ENCODE measurements at places on chromosomes 3 and 15.

- no peak for DNase-seq
Observed at GRCh38 chr3:107637416-107638183, 114.8 kb downstream of the BBX start.

DNA sequence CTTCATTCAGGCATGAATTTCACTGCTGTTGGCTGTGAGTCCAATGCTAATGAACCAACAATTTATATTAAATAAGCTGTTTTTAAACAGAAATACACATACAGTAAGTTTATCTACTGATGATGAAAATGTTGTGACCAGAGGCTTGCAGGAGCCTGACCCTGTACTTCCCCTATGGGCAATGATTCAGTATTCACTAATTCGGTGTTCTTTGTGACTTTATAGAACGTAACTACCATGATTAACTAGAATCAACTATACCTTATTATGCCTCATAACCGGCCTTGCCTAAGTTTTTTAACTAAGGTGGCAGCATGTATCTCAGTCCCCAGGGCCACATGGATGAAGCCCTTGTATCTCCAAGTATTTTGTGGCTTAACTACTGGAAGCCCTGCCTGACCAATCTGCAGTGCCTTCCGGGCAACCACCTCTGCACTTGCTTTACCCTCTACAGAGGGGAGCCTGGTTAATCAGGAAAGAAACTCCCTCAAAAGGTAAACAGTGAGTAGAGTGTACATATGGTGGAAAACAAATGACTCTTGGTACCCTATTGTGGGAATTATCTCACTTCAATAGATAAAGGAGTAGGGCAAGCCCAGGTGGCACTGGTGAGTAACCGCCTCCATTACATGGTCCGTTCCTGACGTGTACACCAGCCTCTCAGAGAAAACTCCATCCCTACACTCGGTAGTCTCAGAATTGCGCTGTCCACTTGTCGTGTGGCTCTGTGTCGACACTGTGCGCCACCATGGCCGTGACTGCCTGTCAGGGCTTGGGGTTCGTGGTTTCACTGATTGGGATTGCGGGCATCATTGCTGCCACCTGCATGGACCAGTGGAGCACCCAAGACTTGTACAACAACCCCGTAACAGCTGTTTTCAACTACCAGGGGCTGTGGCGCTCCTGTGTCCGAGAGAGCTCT is 11.6 kb upstream of the CLDN18 start:
- DNase-seq = no peak

GRCh38 chr3:74027121-74027520 is 402.4 kb upstream of the PDZRN3 start:
- peak; percentile 8 for DNase-seq

DNA sequence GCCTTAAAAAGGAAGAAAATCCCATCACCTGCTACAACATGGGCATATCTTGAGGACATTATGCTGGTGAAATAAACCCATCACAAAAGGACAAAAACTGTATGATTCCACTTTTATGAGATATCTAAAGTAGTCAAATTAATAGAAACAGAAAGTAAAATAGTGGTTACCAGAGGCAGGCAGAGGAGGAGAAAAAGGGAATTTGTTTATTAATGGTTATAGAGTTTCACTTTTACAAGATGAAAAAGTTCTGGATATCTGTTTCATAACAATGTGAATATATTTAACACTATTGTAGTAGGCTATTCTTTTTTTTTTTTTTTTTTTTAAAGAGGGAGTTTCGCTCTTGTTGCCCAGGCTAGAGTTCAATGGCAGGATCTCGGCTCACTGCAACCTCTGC is 40.4 kb downstream of the DPH3 start:
- DNase-seq = no peak

GRCh38 chr3:120741837-120742197 is 499 bp downstream of the RABL3 start:
- peak; percentile 61 for DNase-seq

DNA sequence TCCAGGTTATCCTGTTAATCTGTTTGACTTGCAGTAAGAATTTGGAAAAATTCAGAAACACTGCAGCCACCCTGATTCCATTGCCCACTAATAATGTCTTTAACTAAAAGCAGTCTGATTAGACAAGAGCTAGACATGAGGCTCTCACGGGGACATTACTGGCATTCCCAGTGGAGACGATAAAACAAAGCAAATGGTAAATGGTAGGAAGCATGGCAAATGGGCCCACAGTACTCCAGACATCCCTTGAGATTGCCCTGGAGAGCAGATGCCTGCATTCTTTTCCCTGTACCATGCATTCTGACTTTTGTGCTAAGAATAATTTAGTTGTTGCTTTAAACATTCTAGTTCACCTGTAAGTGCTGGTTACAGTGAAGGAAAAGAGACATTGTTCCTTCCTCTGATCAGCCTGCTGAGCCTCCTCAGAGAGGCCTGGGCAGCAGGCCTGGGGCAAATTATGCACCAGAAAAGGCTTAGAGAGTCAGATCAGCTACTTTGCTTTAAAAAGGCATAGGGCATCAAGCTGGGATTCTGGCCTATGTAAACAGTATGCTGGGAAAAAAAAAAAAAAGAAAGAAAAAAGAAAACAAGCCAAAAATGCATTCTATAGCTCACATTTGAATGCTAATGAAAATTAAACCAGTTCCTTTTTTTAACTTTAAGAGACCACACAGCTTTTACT is 204.6 kb downstream of the GABRG3 start:
- DNase-seq = no peak

- no peak for DNase-seq
Observed at GRCh38 chr3:119796785-119797184, 14.9 kb downstream of the NR1I2 start.

GRCh38 chr15:77311618-77312398 is 108.1 kb downstream of the PEAK1 start:
- peak; percentile 44 for DNase-seq

DNA sequence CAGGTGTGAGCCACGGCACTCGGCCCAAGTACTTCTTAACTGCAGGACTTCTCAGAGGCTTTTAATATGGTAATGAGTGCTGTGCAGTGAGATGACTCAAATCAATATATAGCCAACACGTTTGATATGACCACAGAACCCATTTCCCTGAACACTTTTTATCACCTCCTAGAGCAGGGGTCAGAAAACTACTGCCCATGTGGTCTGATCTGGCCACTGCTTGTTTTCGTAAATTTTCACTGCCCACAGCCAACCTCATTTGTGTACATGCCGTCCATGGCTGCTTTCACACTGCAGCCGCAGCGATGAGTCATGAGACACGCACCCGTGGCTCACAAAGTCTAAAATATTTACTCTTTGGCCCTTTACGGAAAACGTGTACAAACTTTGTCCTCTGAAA is 179.2 kb downstream of the RORA start:
- peak; percentile 39 for DNase-seq

- peak; percentile 76 for DNase-seq
Observed at GRCh38 chr3:88195951-88196434, 46.2 kb downstream of the C3orf38 start.

- peak; percentile 39 for DNase-seq
Observed at GRCh38 chr3:23664459-23664858, 141.3 kb upstream of the UBE2E1 start.

GRCh38 chr15:85592148-85592547 is 202.6 kb downstream of the KLHL25 start:
- DNase-seq = peak; percentile 95

GRCh38 chr3:37324850-37325321 is 150.5 kb upstream of the LRRFIP2 start:
- DNase-seq = peak; percentile 12

DNA sequence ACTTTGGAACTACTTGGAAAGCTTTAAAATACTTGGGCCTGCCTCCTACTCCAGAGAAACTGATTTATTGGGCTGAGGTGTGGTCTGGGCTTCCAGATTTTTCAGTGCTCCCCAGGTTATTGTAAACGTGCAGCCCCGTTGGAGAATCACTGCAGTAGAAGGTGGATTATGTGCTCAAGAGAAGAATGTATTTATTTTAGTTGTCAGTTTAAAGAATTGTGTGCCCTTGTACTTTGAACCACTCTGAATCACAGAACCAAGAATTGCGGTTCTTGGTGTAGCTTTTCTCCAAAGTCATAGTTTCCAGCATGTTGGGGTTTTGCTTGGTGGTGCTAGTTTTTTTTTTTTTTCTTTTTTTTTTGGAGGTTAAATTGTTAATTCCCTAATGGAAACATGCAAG is 1.6 kb downstream of the TATDN2 start:
- DNase-seq = no peak

DNA sequence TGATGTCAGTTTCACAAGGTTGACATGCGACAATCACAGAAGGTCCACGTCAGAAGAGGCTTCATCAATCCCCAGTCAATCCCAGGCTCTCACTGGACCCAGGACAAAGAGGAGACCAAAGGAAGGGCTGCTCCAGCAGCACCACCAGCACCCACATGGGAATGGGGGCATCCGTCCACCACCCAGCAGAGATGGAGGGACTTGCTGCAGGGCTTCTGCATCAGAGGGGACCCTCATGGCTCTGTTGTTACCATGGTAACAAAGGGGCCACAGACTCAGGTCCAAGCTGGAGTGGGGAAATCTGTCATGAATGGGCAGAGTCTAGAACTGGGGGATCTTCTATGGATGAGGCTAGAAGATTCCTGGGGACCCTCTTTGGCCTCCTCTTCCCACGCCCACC is 13.1 kb downstream of the PLA2G4F start:
- DNase-seq = no peak

DNA sequence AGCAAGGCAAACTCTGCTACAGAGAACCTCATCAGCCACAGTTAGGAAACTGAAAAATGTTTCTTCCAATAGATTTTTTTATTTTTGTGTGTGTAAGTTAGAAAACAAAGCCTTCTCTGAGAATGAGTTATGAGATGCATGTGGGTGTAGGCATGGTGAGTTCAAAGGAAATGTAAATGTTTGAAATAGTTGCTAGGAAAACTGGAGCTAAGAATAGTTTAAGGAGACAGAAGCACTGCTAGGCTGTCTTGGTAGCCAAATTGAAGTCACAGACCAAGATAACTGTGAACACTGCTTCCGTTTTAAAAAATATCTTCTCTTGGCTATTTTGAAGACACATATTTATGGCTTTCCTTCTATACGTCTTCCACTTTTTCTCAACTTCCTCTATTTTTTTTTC is 1501.2 kb upstream of the CADM2 start:
- DNase-seq = no peak

DNA sequence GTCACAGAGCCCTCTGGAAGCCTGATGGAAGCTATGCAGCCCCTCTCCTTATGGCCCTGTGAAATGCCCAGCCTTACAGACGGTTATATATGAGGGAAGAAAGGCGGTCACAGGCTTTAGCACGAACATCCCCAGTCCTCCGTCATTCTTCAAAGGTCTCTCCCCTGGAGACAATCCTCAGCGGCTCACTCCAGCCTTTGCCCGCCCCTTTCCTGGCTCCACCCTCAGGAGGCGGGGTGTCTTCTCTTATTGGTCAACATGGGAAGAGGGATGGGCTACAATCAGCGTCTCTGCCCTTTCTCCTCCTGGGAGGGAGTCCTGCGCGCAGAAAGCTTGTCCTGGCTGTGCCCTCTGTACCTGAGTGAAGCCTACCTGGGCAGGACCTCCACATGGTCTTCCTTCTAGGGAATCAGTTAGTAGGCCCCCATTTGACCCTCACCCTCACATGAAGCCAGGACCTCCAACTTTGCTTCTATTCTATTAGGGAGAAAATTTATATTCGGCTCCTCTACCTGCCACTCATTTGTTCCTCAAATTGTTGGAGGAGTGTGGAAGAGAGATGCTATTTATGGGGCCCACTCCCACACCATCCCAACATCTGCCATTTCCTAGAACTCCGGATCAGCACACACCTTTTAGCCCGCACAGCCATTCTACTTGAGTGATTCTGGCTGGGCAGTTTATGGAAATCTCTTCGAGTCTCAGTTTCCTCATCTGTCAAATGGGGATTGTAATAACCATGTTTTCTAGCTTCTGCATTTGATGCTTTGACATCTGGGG is 112.9 kb upstream of the SLC6A11 start:
- peak; percentile 16 for DNase-seq

DNA sequence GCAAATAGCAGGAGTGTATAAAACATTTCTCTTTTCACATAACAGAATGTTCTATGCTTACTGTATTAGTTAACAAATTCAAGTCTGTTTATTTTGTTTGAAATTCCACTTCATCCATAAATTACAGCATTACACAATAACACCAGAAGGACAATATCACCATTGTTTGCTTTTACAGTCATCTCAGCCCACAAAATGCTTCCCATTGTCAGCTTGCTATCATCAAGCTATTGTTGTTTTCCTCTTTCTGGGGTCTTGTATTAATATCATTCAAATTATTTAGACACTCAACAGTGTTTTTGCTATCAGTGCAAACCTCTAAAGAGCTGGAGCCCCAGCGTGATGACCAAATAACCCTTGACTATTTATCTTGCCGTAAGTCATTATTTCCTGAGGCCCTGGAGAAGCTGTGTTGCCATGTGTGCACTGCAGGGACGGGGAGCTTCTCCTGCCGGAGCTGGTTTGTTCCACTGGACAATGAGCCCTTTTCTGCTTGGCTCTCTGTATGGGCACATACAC is 1.1 kb downstream of the SAMMSON start:
- no peak for DNase-seq

DNA sequence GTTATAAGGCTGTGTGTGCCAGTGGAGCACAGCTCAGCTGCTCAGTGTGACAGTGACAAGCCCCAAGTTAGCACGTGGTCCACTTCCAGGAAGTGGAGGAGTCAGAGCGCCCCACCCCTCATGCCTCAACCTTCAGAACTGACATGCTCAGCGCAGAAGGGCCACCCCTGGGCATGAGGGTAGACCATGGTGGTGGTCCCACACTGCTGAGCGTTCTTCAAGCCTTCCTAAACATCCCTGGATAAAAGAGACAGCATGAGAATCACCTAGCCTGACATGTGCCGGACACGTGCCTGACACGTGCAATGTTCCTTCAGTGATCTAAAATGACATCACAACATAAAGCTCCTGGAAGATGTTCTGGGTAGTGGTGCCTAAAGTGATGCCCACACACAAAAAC is 16.8 kb downstream of the ATP10A start:
- DNase-seq = no peak

GRCh38 chr3:147529551-147529950 is 120.4 kb downstream of the ZIC1 start:
- no peak for DNase-seq

DNA sequence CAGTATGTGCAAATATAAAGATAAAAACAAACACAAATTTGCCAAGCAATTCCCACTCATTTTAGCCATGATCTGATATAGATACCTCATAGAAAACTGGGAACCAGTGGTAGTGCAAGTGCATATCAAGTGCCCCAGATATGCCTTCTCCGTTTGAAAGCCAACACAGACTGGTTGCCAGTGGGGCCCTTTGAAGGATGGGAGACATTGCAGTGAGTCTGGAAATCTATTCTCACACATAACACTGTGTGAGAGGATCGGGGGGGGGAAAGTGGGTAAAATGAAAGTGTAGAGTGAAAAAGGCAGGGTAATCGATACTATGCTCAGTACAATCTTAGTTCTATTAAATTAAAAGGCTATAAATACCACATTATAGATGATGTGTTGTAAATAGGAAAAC is 83.0 kb downstream of the CBLB start:
- DNase-seq = no peak
